NCI-H526 treated with DMSO at 0.1 percent for 48 hours (cell line): ENCODE measurements at places on chromosomes 5 and 9.

DNA sequence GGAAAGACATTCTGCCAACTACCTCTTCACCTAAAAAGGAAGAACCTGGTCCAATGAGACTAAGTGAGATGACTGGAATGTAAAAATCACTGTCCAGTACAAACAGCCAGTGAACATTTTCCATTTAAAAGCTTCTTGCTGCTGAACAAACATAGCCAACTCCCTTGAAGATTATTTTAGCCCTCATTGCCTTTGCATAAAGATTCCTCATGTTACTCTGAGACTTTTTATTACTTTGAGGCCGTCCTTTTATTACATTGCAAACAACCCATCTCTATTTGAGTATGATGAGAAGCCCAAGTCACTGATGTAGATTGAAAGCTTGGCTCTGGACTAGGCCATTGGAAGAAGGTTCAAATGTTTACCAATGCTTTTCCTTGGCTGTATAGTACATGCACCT lies 649.8 kb downstream of the CETN3 start:
- DNase-seq, result no peak

DNA sequence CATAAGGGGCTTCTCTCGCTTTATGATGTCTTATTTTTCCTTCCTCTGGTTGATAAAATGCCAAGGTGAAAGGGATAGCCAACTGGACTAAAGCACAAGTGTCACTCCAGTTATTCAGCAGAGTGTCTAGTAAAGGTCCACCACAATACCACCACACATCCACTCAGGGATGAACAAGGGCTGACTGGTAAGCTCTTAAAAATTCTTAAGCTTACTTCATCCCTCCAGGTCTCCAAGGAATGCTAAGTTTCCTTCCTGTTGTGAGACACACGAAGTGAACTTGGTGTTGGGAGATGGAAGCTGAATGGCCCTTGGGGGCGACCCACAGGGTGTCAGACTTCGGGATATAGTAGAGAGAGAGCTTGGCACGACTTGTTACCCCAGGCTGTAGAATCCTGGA lies 3.2 kb upstream of the HMGCS1 start:
- no peak for DNase-seq

GRCh38 chr5:56476487-56476856 lies 243.3 kb upstream of the ANKRD55 start:
- DNase-seq, result no peak

GRCh38 chr9:3281399-3281798 lies 244.4 kb downstream of the RFX3 start:
- DNase-seq, result no peak

DNA sequence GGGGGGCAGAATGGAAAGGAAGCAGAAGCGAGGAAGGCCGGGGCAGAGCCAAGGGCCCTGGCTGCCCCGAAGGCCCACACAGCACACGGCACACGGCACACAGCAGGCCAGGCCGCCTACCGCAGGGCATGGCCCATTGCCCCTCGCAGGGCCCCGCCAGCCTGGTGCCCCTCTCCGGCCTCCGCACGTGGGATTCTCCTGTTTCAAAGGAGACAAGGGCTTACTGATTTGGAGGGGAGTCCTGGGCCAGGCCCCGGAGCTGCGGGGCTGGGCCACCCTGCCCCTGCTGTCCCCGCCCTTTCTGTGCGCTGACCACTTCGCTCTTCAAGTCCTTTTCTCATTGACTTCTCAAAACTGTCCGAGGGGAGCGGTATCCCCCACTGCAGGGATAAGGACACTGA lies 7.7 kb upstream of the PHYKPL start:
- DNase-seq, result no peak

DNA sequence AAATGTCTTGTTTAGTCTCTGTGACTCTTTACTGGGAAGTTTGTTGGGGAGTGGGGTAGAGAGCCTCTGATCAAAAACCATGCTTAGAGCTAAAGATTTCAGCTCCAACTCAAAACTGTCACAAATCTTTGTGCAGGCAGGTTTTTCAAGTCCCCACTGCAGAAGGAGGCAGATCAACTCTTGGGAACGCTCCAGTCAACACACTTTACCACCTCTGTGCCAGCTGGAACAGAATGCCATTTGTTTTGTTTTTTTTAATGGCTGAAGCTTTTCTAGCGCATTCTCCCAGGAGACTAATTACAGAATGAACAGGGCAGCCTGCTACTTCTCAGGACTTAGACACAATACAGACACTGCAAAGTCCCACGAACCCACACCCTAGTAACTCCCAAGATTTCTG lies 17.9 kb upstream of the LHX6 start:
- no peak for DNase-seq

DNA sequence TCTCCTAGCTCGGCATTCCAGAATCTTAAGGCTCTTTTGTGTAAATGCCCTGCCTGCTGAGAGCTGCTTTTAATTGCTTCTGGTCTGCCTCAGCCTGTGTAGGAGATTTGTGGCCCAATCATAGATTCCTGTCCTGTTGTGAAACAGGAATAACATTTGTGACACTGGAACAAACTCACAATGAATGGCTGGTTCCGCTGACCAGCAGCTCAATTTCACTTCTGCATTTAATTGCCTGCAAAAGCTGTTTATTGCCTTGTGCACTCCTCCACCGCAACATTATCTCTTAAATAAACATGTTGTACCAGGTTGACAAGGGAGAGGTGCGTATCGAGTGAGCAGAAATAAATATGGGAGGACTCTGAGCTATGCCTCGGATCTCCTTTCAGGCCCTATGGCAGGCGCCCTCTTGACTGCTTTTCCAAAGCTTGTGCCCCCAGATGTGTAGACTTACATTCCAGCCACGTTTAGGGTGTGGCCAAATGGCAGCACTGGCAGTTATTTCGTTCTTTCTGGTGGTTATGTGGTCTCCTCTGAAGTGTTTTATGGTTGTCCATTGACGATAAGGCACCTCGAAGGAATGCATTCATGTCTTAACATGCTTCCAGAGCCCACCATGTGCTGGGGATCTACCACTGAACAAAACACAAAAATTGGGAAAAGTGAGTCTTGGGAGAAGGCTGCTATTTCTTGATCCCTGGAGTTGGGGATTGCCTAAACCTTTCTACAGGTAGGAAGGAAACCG lies 58.1 kb downstream of the DMRT1 start:
- DNase-seq, result peak; percentile 20

GRCh38 chr9:13033959-13034693 lies 245.4 kb downstream of the MPDZ start:
- DNase-seq, result peak; percentile 66

DNA sequence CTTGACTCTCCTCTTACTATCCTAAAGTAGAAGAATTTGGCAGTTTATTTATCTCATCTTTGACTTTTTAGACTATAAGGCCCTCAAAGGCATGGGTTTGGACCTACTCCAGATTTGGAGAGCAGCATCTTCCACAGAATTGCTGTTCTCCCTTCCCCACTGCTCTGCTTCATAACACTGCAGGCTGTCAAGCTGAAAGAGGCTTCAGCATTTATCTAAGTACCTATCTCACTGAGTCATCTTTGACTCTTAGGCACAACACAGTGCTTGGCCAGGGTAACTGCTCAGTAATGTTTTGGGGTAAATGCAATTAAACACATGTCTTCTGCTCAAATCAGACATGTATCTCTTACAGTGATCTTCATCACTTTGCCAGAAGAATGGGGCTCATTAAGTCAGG lies 60.6 kb downstream of the GRIN3A start:
- DNase-seq, result no peak

DNA sequence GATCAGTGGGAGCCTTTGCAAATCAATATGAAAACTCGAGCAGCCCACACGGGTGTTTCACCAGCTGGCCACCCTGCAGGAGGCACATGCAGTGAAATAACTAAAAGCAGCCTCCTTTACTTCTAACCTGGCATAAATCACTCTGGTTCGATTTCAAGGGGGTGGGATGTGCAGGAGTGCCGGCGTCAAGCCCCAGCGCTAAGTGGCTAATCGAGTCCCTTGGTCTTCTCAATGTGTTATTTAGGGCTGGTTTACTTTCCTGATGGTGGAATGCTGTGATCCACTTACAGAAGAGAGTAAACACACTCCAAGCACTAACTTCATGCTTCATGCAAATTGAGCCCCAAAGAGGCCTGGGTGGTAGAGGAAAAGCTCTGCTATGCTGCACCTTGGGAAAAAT lies 109.4 kb downstream of the TMEM174 start:
- DNase-seq, result peak; percentile 12

GRCh38 chr5:45195026-45195425 lies 386.3 kb downstream of the MRPS30 start:
- no peak for DNase-seq

DNA sequence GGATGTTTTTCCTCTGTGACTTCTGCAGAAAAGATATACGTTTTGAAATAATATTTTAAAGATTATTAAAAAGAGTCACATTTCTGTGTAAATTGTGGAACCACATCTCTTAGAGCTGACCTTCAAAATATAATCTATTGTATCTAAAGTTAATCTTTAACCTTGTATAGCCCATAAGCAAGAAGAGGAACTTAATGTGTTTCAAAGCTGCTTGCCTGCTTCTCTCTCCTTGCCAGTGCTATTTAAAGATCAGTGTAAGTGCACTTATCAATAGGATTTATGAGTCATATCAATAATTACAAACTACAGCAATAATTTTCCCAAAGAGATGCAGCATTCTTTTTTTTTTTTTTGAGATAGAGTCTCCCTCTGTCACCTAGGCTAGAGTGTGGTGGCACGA lies 29.4 kb upstream of the GDA start:
- DNase-seq, result no peak

- no peak for DNase-seq
These were observed 2.2 kb downstream of the UNC5A start for GRCh38 chr5:176812269-176813259.

DNA sequence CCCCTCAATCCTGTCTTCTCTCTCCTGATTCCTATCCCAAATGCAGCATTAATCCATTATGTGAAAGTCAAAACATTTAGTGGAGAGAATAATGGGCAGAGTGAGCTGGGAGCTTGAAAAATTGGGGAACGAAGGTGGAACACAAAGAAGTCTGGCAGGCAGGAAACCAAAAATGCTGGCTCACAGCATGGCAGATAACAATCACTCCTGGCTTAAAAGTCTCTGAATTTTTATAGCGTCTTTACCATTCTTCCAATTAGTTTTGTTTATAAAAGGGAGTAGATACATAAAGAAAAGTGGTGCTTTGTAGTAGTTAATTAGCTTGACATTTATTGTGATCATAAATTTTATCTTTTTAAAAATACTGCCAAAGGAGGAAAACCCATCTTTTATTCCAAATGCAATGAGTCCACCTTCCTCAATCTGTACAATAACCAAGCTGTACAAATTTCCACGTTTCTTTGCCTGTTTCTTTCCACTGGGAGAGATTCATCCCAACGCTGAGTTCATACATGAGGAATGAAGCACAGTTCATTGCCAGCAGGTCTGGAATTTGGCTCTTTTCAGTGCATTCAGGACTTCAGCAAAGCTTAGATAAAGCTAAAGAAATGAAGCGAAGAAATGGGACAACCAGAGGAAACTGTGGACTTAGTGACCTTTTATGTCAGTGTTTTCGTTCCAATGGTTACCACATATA lies 174.7 kb downstream of the HMHB1 start:
- DNase-seq, result no peak

- no peak for DNase-seq
These were observed 90.6 kb downstream of the NLN start for GRCh38 chr5:65812648-65813047.

DNA sequence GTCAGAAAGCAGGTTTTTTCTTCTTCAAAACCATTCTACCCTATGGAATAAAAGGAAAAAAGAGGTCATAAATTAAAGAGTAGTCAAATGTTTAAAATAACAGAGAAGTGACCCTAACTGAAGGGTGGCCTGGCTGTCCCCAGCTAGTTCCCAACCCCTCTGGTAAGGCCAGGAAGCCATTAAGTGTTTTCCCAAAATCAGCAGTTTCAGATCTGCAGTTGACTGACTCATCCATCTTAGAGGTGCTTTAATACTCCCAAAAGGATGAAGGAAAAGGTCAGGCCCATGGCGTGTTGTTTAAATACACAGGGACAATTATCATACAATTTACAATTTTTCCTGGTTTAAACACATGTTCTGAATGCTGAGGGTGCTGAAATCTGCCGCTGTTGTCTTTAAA lies 47.9 kb upstream of the TBC1D9B start:
- DNase-seq, result no peak

GRCh38 chr5:5343568-5343967 lies 78.9 kb upstream of the ICE1 start:
- DNase-seq, result no peak

DNA sequence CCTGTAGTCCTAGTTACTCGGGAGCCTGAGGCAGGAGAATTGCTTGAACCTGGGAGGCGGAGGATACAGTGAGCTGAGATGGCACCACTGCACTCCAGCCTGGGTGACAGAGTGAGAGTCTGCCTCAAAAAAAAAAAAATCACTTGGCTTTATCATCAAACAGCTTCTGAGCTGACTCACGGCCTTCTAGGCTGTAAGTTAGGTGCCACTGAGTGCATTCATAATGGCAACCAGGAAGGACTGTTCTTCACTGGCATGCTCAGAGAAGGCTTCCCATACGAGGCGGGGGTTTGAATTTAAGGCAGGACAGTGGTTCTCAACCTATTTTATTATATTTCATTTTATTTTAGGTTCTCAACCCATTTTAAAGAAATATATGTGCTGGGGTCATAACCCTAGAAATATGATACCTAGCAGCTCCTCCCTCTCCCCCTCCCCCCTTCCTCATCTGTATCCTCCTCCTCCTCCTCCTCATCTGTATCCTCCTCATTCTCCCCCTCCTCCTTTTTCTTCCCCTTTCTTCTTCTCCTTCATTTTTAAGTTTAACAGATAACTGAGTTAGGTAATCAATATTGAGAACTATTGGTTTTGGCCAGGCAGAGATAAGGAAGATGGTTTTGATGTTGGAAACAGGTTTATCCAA lies 19.0 kb upstream of the LHFPL2 start:
- no peak for DNase-seq

DNA sequence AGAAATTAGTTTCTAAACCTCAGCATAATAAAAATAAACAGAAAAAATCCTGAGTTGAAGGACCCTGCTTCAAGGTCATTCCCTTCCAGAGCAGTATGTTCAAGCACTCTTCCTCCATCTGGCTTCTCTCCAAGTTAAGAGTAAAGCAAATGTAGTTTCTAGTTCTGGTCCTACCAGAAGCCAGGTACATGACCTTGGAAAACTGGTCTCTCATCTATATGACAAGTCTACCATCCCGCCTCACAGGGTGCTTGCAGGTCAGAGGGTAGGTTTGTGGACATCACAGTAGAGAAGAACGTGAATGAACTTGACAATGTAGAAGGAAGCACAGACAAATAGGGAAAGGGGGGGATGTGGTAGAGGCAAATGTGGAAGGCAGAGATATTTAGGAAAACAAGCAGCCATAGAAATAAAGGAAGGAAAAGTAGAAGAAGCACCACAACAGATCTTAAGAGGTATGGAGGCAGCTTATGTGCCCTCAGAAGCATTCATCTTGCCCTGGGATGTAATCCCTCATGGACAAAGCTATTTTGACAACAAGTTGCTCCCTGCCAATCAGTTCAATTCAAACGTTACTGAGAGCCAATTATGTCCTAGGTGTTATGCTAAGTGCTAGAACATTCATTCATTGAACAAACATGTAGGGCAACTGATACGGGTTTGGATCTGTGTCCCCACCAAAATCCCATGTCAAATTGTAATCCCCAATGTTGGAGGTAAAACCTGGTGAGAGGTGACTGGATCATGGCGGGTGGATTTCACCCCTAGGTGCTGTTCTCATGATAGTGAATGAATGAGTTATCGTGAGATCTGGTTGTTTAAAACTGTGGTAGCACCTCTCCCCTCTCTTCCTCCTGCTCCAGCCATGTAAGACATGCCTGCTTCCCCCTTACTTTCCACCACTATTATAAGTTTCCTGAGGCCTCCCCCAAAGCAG lies 23.7 kb upstream of the CTNNAL1 start:
- no peak for DNase-seq

GRCh38 chr9:85038824-85039608 lies 369.5 kb downstream of the NTRK2 start:
- no peak for DNase-seq
